ENCODE measurements at places on chromosomes 6 and 20.

GRCh38 chr6:165049362-165049761 is 260.0 kb downstream of the C6orf118 start:
- DNase-seq: no peak

- DNase-seq: no peak
Measured at GRCh38 chr6:43054206-43054943, 724 bp upstream of the CUL7 start.

DNA sequence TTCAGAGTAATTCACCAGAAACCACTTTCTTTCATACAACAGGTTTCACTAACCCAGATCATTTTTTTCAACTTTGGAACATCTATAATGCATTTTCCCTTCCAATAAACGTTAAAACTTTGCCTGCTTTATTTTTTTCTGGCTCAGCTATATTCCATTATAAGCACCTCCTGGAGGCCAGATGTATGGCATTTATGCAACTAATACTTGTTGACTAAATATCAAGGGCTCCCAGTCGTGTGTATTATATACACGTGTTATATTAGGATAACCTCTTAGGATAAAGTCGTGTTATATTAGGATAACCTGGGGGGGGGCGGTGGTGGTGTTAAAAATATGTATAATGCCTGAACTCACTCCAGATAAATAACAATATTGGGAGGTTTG is 6.7 kb downstream of the OPN5 start:
- no peak for DNase-seq

DNA sequence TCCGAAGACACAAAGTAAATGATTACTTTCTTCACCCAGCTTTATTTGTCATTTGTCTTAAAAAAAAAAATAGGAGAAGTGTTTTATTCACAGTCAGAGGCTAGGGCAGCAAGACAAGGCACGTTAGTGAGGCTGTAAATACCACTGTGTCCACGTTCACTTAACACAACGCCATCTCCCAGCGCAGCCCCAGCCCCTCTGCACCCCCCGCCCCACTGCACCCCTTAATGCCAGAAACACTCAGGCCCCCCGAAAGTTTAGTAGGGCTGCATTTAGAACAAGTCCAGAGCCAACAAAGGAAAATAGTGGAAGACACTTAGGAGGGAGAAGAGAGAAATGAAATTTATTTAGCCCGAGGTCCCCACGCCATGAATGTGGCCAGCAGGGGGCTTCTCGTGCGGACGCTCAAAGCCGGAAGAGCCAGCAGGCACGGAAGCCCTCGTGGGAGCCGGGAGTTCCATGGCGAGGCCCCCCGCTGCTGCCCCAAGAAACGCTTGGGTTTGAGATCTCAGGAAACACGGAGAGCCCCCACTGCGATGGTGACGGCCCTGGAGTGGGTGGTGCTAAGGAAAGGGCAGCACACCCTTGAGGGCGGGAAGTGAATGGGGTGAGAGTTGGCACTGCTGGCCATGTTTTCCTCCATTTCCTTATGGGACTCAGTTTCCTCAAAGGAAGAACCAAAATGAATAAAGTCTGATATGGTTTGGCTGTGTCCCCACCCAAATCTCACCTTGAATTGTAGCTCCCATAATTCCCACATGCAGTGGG is 50.2 kb downstream of the IYD start:
- peak; percentile 37 for DNase-seq

DNA sequence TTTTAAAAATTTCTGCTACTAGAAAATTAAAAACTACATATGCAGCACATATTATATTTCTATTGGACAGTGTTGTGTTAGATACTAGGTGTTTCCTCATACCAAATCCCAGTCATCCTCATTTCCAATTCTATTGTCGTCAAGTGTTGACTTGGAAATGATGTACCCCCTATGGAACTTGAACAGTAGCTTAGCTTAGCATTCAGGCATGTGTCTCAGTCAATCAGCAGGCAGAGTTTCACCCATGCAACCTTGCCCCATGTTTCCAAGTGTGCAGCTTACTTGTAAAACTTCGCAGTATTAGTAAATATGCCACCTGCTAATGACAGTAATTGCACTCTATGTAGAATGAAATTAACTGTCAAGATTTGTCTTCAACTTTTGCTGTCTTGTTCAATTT is 59.5 kb downstream of the SAMD3 start:
- no peak for DNase-seq

DNA sequence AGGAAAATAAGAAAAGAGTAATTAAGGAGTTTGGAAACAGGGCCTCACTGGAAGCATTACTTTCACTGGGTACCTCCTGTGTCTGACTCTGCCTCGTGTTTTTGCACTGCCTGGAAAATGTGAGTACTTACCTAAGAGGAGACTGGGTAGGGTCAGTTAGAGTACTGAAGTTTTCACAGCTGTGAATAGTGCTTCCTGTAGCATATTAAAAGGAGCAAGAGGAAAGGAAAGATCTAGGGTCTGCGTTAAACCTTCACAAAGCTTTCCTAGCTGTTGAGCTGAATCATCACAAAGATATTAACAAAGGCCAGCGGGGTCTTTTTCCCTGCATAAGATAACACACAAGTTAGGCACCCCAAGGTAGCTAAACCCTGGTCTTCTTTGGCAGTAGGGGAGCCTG is 82.3 kb downstream of the MLIP start:
- no peak for DNase-seq

- DNase-seq: no peak
Measured at GRCh38 chr6:129029778-129030177, 146.8 kb downstream of the LAMA2 start.

DNA sequence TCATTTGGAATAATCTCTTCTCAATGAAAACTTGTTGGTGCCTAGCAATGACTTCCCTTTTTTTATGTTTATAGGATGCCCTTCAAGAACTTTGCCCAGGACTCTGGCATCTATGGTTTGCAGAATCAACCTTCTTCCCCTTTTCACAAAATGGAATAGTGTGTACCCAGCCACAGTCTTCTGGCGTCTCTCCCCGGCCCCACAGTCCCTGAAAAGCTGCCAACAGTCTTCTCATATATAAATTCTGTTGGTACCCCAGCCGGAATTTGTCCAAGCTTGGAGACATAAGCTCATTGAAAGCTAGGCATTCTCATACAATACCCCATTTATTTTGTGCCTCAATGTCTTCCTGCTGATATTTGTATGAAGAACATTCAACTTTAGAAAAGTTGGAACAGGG is 26.4 kb upstream of the MCM3 start:
- DNase-seq: no peak

All from bone marrow (tissue), 2 donors.